ENCODE measurements at places on chromosomes 11 and 22. TPM values are rescaled to one million over a fixed set of nuclear protein-coding genes. Genes with fewer than 3 reads are reported as not detected.

Gene SPI1
- 0.11 TPM for total RNA-seq

Gene SSH3
- total RNA-seq = 12.1 TPM

Gene SOX10
- total RNA-seq = not detected

Gene FGF19
- total RNA-seq = not detected

Gene C1QTNF4
- 0.21 TPM for total RNA-seq

Gene FIBIN
- total RNA-seq = not detected

Gene GAL
- 1.0 TPM for total RNA-seq

Gene TMPRSS5
- total RNA-seq = 1.0 TPM

Gene ACRV1
- total RNA-seq = not detected

Gene SNX32
- total RNA-seq = 0.64 TPM

Gene LRRC74B
- not detected for total RNA-seq

Gene H19
- total RNA-seq = not detected

Gene CHRM1
- total RNA-seq = not detected

Gene CCDC15
- 3.6 TPM for total RNA-seq

Gene CASP12
- total RNA-seq = not detected

Gene OR5A1
- total RNA-seq = not detected

Gene LRRC10B
- total RNA-seq = 0.07 TPM

Gene RTN4RL2
- total RNA-seq = not detected

Gene NAGA
- 44.9 TPM for total RNA-seq

Gene B3GAT1
- 0.27 TPM for total RNA-seq

Gene MFRP
- total RNA-seq = not detected

Gene CYTH4
- total RNA-seq = 45.9 TPM

Gene CEND1
- total RNA-seq = 2.2 TPM

Gene RAG2
- total RNA-seq = not detected

Gene APOBEC3A
- not detected for total RNA-seq

Gene NRIP3
- total RNA-seq = 5.5 TPM

Gene BAIAP2L2
- total RNA-seq = 0.34 TPM

Gene PNPLA5
- not detected for total RNA-seq

Gene PATE2
- total RNA-seq = not detected

Gene CCDC83
- not detected for total RNA-seq

Gene MCHR1
- total RNA-seq = not detected

Gene MCAM
- total RNA-seq = 6.0 TPM

Gene RFPL3
- total RNA-seq = not detected

Gene CST6
- 0.75 TPM for total RNA-seq

Gene DDI1
- total RNA-seq = not detected

Gene DAGLA
- total RNA-seq = 0.07 TPM

Gene SLC37A2
- total RNA-seq = 0.44 TPM

Gene OR8D2
- total RNA-seq = not detected

Gene ELMOD1
- not detected for total RNA-seq

Gene PRG2
- 0.18 TPM for total RNA-seq

Gene ENTHD1
- 0.11 TPM for total RNA-seq

Gene MMP20
- total RNA-seq = not detected

Gene P2RY6
- not detected for total RNA-seq

Gene NECTIN1
- total RNA-seq = 5.6 TPM

Gene TMEM191C
- total RNA-seq = 0.52 TPM

Gene LAYN
- total RNA-seq = 15.8 TPM

Gene TUBA8
- 1.8 TPM for total RNA-seq

Gene SERPING1
- not detected for total RNA-seq

Gene PLAAT2
- not detected for total RNA-seq

Gene SLC22A8
- total RNA-seq = not detected

Gene MMP27
- not detected for total RNA-seq

Gene MYO18B
- 6.0 TPM for total RNA-seq

Gene ZDHHC24
- total RNA-seq = 14.0 TPM

Gene OR52I2
- not detected for total RNA-seq

Gene CASP1
- 11.6 TPM for total RNA-seq

Data from activated T-helper 2 cell treated with anti-CD3 and anti-CD28 coated beads, Interferon-gamma antibody, Interleukin-2, Interleukin-4, amounts not matched to agents 10 μg/mL and 5 μg/mL and 100 μg/mL, durations not matched to agents 14 hours and 24 hours and 36 hours (primary cell).